ENCODE measurements at places on chromosomes 7 and 10.

DNA sequence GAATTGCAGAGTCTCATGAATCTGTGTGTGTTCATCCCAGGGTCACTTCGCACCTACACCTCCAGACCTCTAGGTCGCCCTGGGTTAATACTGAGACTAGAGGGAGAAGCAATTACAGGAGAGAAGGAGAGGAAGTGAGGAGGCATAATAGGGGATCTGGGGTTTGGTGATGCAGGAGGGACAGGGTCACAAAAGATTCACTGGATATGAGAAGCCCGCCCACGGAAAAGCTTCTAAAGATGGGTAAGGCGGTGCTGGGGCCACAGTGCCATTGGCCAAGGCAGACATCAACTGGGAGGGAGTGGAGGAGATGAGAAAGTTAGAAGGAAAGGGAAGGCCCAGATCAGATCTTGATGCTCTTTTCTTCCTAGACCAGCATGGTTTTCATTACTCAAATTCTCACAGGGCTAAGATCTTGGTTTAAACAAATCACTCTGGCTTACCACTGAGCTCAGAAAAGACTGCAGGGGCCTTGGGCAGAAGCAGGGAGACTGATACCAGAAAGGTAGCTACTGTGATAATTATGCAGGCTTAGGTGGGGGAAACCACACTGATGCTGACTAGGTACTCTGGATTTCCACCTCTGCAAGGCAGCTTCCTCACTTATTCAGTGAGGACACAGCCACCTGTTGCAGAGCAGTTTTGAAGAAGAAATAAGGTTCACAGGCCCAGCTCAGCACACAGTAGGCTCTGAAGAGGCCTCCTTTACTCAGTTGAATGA lies 17.4 kb upstream of the ZNF273 start:
- no peak for DNase-seq

- DNase-seq, result no peak
Observed at GRCh38 chr7:135215698-135216097, 4.4 kb upstream of the WDR91 start.

GRCh38 chr7:102944241-102944640 lies 31.4 kb downstream of the LRRC17 start:
- DNase-seq, result no peak

DNA sequence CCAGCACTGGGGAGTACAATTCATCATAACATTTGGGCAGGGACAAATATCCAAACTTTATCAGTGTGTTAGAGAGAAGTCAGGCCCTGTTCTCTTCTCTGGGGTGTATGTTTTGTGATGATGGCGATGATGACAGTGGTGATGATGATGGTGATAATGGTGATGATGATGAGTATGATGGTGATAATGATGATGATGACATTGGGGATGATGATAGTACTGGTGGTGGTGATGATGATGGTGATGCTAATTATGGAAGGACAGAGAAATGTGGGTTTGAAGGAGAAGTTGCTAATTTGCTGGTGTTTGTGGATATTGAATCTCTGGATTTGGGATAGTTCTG lies 64.0 kb downstream of the CAMK1D start:
- DNase-seq, result no peak

GRCh38 chr7:15829691-15830090 lies 143.2 kb upstream of the MEOX2 start:
- no peak for DNase-seq

- no peak for DNase-seq
Observed at GRCh38 chr7:95642173-95642572, 45.9 kb upstream of the PDK4 start.

DNA sequence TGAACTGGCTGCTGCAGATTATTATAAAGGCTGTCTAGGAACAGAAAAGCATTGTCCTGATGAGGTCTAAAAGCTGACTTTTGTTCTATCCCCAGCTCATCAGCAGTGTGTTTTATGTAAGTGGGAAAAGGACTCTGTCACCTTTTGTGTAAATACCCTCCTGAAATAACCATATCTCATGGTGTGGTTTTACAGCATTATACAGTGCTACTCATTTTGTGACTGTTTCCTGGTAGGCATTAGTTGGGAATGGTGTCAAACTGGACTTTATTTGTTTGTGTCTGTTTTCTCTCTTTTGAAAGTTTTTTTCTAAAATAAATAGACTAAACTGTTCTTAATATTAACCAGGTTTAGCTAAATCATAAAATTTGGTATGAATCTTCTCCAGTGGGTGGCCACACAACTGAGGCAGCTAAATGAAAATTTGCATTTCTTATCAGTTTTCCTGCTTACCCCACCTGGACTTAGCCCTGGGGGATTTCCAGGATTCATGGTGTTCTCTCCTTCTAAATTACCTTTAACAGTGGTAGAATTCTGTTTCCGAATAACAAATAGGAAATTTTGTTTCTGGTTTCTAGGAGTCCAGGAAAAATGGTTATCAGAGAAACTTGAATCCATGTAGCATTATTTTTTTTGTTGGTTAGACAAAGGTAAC lies 140.9 kb downstream of the LHFPL3 start:
- DNase-seq, result no peak

DNA sequence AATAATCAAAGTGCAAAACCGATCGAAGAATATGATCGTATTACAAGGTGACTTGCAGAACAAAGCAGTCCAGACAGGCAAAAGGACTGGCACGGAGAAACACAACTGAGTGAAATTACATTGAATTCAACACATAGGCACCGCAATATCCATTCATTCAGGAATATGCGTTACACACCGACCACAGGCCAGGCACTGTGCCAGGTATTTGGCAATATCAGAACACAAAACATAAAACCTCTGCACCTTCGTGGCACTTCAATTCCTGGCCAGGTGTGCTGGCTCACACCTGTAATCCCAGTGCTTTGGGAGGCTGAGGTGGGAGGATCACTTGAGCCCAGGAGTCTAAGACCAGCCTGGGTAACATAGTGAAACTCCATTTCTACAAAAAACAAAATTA lies 187.9 kb downstream of the DIP2C start:
- no peak for DNase-seq

DNA sequence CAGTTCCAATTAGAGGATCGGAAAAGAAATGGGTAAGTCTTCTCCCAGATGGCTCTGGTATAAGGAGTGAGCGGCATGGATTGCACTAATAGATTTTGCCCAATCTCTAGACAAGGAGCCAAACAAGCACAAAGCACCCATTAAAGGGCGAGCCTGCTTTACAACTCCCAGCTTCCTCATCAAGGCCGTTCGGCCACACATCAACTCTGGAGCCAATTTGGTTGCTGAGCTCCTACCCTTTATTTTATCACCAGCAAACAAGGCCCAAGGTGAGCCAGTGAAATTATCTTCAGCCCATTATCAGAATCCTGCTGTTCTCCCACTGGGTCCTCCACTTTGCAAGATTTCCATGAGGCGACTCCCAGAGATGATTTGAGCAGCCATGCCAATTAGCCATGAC lies 292.2 kb upstream of the NPVF start:
- DNase-seq, result no peak

DNA sequence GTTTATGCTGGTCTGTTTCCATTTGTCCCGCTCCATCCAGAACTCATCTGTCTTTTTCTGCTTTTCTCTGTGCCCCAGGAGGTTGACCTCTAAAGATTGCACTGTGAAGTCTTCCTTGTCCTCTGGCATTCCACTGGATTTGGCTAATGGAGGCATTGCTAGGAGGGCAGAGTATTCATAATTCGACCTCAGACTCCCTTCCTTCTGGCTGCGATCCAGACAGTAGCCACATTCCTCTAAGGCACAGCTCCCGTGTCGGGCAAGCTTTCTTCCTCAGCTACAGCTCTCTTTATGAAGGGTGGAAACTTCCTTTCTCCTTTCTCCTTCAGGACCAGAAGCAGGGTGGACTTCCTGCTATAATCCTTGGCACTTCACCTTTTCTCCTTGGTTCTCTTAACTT lies 175.9 kb downstream of the BAMBI start:
- no peak for DNase-seq

DNA sequence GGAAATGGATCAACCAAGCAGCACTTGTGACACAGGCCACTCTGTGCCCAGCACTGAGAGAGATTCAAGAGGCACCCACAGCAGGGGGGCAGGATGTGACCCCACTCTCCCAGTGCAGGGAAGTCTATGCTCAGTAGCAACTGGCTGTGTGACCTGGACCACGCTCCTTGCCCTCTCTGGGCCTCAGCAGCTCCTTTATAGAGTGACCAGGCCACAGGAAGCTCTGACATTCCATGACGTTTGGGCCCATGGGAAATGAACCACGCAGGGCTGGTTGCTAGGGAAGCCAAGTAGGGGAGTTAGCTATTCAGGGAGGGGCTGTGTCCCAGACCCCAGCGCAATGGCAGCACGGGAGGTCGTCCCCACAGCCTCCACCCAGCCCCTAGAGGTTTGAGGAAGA lies 232.6 kb downstream of the USP6NL start:
- DNase-seq, result no peak

DNA sequence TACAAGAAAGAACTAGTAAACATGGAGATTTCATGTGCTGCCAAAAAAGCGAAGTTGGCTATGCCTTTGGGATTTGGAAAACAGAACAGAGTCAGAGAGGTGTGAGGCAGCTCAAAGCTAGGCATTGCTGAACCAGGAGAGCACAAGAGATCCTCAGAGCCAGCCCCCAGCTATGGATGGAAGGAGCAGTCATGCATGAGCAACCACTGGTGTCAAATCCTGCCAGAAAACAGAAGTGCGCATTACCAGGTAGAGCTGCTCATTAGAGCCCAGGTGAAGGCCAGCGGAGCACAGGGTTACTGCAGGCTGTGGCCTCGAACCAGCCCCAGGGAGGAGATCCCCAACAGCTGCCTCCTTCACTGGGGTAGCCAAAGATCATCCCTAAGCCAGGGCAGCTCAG lies 173.2 kb upstream of the KIAA1217 start:
- no peak for DNase-seq

DNA sequence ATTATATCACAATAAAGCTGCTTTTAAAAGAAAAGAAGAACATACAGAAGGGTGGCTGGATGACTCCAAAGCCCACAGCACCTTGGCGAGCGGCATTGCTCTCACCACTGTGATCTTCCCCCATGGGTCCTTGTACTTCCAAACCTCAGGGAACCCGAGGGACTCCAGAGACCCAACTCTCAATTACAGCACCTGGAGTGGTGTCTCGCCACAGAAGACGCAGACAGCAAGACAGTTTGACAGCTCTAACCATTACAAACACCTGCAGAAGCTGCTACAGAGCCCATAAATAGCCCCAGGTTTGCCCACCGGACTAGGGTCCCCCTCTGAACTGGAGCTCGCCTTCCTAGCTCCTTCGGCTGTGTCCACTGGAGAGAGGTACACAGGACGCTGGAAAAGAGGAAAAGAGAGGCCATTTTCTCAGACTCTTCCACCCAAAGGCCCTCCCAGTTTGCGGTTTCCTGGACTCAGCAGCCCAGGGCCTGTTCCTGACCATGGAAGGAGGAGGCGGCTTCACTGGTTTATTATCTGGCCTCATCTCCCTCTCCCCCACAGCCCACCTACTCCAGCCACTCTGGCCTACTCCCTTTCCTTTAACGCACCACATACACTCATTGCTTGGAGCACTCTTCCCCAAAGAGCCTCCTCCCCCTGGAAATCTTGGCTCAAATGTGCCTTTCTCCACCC lies 1.9 kb downstream of the PIK3AP1 start:
- no peak for DNase-seq

DNA sequence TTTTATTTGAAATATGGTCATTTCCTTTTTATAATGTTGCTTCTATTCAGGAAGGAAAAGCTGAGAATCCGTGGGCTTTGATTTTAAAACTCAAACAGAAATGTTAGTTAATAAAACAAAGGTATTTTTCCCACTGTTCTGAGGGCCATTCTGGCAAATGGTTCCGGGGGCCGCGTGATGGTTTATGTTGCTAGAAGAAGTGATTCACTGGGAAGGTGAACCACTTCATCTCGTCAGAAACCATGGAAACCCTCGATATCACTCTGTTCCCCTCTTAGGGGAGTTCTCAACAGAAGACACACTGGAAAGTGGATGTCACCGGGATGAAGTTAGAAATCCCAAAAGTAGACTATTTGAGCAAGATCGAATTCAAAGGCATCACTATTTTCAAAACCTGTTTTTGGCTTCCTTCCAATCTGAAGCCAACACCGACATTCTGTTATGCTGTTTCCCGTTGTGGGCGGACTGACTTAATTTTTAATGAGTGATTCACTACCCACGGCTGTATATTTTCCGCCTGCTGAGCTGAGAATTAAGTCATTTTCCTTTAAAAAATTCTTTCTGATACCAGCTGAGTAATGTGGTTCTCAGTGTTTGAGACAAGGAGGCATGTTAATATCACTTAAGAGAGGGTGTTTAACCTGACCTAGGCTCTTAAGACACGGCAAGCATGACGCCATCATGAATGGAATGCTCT lies 84.1 kb downstream of the PTPRE start:
- peak; percentile 68 for DNase-seq

GRCh38 chr7:1593091-1593866 lies 23.4 kb upstream of the PSMG3 start:
- no peak for DNase-seq

DNA sequence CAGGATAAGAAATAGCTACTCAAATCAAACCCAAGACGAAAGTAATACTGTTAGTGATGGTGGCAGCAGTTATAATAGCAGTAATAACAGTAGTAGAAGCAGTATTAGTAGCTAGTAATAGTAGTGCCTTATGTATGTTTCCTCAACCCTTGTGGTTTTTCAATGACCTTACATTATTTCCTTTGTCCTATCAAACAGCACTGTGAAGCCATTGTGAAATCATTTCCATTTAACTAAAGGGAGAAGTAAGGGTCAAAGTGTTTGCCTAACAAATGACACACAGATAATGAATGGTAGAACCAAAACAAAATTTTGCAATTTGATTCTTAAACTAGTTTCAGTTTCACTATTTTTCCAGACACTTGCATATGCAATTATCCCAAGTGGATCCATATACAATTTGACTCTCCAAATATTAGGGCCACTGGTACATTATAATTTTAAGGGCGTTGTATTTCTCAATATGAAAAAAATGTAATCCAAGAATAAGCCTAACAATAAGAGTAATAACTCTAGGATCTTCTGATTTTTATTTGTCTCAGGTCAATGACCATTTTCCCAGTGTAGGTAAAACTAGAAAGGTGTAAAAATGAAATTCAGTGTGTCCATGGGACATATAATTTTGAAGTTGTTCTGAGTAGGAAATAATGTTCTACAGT lies 33.7 kb upstream of the TMEM26 start:
- DNase-seq, result no peak

- DNase-seq, result no peak
Observed at GRCh38 chr7:30867483-30867882, 44.2 kb upstream of the AQP1 start.

GRCh38 chr10:129935867-129936152 lies 28.3 kb downstream of the EBF3 start:
- DNase-seq, result no peak

GRCh38 chr7:47866120-47866519 lies 82.1 kb downstream of the PKD1L1 start:
- DNase-seq, result no peak

DNA sequence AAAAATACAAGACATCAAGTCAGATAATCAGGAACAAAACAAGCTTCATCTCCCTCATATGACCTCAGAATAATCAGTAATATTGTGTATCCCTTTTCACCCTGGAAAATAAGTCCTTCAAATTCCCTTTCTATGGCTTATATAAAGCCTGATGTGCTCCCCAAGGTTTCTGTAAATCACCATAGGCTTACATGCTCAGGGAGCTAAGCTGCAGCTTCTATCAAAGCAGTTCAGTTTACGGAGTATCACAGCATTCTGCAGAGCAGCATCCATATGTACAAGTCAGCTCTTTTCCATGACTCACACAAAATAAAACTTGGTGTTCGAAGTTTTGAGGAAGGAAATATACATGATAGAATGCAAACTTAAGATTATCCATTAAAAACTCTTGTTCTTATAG lies 225.6 kb downstream of the LRRTM3 start:
- DNase-seq, result no peak

GRCh38 chr10:93334901-93335327 lies 147.2 kb downstream of the MYOF start:
- no peak for DNase-seq

Data from activated naive CD4-positive, alpha-beta T cell treated with Interleukin-2 at 50 U/mL for 16 hours (primary cell).